Kidney epithelial cell (primary cell): ENCODE measurements at places on chromosomes 3 and 15. TPM values are rescaled to one million over a fixed set of nuclear protein-coding genes. Genes with fewer than 3 reads are reported as not detected.

GRCh38 chr3:193825617-193826016 is 232.6 kb downstream of the OPA1 start:
- no peak for DNase-seq

BSN gene
- 0.92 and 2.7 TPM in 2 replicates for total RNA-seq

FOXB1 gene
- total RNA-seq: 0.55 and 0.71 TPM in 2 replicates

- DNase-seq: no peak
Measured at GRCh38 chr3:81161851-81162250, 599.6 kb downstream of the GBE1 start.

- no peak for DNase-seq
Measured at GRCh38 chr15:94238539-94239118, 7.3 kb downstream of the MCTP2 start.

GOLGA8A gene
- 21.8 and 22.9 TPM in 2 replicates for total RNA-seq

SERPINI2 gene
- total RNA-seq: not detected in 2 replicates

VILL gene
- 7.8 and 11.6 TPM in 2 replicates for total RNA-seq

SAMD7 gene
- not detected in 2 replicates for total RNA-seq

DNA sequence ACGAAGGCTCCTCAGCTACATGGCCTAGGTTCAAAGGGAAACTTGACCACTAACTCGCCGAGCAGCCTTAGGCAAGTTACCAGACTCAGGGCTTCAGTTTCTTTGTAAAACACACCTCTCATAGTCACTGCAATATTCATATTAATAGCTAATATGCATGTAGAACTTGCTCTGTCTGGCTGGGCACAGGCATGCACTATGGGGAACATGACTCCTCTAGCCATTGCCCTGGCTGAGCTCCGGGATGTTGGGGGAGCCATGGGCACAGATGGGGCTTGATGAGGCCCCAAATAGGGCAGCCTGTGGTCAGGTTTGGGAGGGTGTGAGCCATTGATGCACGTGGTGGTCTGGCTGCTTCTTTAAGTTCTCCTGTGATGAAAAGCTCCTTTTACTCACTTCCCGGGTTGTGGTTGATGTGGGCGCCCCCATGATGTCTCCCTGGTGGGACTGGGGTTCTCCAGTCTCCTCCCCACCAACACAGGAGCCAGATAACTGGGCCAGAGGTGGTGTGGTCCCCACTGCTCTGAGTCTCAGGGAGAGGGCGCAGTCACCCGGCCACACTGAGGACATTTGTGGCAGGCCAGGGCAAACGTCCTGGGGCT is 29.4 kb upstream of the DUSP7 start:
- DNase-seq: no peak

NECTIN3 gene
- total RNA-seq: 18.2 and 22.9 TPM in 2 replicates

DNA sequence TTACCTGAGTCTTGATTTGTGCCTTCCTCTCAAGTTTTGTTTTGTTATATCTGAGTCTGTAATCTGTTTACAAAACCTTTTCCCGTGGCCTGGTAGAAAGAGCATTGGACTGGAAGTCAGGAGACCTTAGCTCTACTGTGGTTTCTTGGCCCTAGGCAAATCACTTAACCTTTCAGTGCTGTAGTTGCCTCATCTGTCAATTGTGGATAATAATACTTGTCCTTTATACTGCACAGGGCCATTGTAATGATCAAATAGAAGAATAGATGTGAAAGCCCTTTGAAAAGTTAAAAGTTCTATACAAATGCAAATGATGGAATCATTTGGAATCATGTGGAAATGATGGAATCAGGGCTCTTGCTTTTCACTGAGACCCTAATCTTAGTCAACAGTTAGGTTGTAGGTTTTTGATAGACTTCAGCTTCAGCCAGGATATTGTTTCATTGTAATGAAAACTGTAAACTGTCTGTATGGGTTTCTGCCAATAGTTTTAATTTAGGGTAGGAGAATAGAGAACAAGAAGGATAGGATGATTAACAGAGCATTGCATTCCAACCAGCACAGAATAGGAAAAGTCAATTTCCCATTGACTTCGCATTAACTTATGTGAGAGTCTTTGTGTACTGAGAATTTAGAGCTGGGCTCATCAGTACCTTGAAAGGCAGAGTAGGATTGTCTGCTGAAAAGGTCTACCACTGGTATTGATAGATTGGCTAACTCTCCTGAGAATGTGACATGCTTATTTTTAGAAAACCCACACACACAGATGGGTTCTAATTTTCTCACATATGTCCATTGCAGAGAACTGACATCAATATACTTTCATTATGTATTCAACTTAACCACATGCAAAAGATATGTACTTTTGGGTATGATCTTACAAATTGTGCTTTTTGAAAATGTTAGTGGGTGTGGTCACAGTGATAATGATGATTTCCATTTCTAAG is 21.8 kb downstream of the MAP2K5 start:
- DNase-seq: no peak

GRCh38 chr15:25535866-25536265 is 97.0 kb upstream of the UBE3A start:
- DNase-seq: no peak

DNA sequence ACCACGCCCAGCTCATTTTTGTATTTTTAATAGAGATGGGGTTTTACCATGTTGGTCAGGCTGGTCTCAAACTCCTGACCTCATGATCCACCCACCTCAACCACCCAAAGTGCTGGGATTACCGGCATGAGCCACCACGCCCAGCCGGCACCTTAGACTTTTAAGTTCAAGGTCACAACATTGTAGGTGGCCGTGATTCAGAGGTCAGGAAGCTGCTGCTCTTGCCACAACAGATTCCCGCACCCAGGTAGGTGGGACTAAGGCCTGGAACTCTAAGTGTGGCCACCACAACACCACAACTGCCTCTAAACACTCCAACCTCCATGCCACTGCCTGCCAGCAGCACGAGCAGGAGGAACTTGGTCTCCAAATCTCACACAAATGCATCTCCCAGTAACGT is 196.8 kb downstream of the STT3B start:
- no peak for DNase-seq

DLEC1 gene
- total RNA-seq: 0.17 TPM in 1 of 2 replicates, not detected in the other

GRCh38 chr3:86563400-86563970 is 427.5 kb downstream of the VGLL3 start:
- peak; percentile 4 for DNase-seq

- no peak for DNase-seq
Measured at GRCh38 chr3:180199417-180199995, 162.8 kb upstream of the PEX5L start.

- no peak for DNase-seq
Measured at GRCh38 chr3:138230525-138230924, 43.4 kb downstream of the ARMC8 start.

DNA sequence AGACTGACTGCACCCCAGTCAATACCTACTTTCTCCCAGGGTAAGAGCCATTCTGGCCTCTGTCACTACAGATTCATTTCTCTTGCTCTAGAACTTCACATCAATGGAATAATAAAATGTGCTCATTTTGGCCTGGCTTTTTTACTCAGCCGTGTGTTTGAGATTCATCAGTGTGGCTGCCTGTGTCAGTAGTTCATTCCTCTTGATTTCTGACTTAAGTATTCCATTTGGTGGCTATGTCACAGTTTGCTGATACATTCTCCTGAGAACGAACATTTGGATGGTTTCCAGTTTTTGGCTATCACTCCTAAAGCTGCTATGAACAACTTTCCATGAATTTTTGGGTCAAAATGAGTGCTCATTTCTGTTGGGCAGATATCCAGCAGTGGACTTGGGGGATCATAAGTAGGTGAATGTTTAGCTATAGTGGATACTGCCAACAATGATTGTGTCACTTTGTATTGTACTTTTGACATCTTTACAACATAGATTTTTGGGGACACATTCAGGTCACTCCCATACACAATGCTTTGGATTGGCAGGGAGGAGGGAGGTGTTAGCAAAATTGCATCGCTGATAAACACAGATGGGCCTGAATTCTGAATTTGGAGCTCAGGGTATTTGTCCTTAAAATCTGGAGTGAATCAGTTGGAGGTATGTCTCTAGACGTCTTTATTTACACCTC is 19.8 kb upstream of the FAM107A start:
- no peak for DNase-seq

GRCh38 chr3:12014613-12015012 is 10.4 kb downstream of the SYN2 start:
- DNase-seq: no peak

CCK gene
- total RNA-seq: 0.42 and 0.68 TPM in 2 replicates

- no peak for DNase-seq
Measured at GRCh38 chr3:46406788-46407611, at the start of the genes CCR5AS and CCRL2. Gene CCR5AS (minus strand): TSS chr3:46407066. Gene CCRL2 (plus strand): TSS chr3:46407259. CDS start chr3:46408080, 821 bp downstream.

ARHGAP31 gene
- 17.0 and 18.5 TPM in 2 replicates for total RNA-seq

PCSK6 gene
- 5.4 and 8.4 TPM in 2 replicates for total RNA-seq

- no peak for DNase-seq
Measured at GRCh38 chr15:25170113-25170731, 215.4 kb downstream of the SNRPN start.

RPP25 gene
- total RNA-seq: 9.6 and 12.8 TPM in 2 replicates

SMCO1 gene
- not detected in 2 replicates for total RNA-seq

GRCh38 chr3:130341882-130342281 is 3.6 kb upstream of the COL6A5 start:
- DNase-seq: no peak

FGF12 gene
- total RNA-seq: 3.2 and 5.9 TPM in 2 replicates

IGSF11 gene
- total RNA-seq: not detected in 2 replicates

CFAP100 gene
- not detected in 2 replicates for total RNA-seq

DNA sequence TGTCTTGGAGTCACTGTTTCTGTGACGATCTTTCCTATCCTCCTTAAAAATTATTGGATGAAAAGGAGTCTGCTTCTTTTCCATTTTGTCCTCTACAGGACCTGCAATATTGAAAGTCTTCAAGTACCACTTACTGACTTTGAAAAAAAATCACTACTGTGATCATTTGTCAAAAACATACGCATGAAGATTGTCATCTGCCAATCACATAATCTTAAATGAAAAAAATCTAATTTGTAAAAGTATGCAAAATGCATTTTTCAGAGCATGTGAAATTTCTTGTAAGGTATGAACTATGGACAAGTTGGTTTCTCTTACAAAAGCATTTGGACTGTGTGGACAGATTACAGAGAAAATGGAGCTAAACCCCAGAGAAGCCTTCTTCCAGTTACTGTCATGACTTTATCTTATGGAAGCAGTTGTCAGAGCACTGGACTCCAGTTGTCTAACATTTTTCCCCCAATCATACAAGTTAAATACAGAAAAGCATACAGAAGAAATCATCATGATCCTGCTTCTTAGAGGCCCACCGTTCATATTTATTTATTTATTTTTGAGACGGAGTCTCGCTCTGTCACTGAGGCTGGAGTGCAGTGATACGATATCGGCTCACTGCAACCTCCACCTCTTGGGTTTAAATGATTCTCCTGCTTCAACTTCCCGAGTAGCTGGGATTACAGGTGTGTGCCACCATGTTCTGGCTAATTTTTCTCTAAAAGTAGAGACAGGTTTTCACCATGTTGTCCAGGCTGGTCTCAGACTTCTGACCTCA is 3.4 kb upstream of the PXK start:
- DNase-seq: no peak

- DNase-seq: no peak
Measured at GRCh38 chr3:5298453-5298852, 110.9 kb downstream of the EDEM1 start.
